ENCODE measurements at places on chromosomes 1 and 21. TPM values are rescaled to one million over a fixed set of nuclear protein-coding genes. Genes with fewer than 3 reads are reported as not detected.

Gene ZBTB8B
- total RNA-seq, result 0.06 TPM

Gene VSIG8
- not detected for total RNA-seq

Gene TRIM67
- total RNA-seq, result 0.06 TPM

Gene TMEM54
- 4.8 TPM for total RNA-seq

Gene CNIH3
- total RNA-seq, result 3.8 TPM

Gene CHODL
- total RNA-seq, result 0.26 TPM

- no peaks in the 10 kb centered on the region for H3K27me3 ChIP-seq
- no peak for DNase-seq
- H3K4me1 ChIP-seq, result no peaks in the 10 kb centered on the region
Measured at GRCh38 chr1:230788561-230789275, 41.5 kb downstream of the CAPN9 start.

GRCh38 chr1:86948212-86948611 lies 33.8 kb downstream of the HS2ST1 start:
- H3K4me1 ChIP-seq, result peaks cover 3% of the 10 kb centered on the region
- H3K27ac ChIP-seq, result no peak overlapping the region
- H3K36me3 ChIP-seq, result no peaks in the 10 kb centered on the region
- DNase-seq, result no peak

GRCh38 chr1:58062635-58063034 lies 483.9 kb downstream of the OMA1 start:
- H3K36me3 ChIP-seq, result no peaks in the 10 kb centered on the region
- no peak for DNase-seq
- no peak overlapping the region for H3K4me3 ChIP-seq
- no peak overlapping the region for H3K27ac ChIP-seq

GRCh38 chr1:108749081-108749480 lies 2.6 kb downstream of the STXBP3 start:
- H3K36me3 ChIP-seq, result peaks cover 6% of the 10 kb centered on the region
- no peak overlapping the region for H3K27ac ChIP-seq
- H3K27me3 ChIP-seq, result no peaks in the 10 kb centered on the region
- peaks cover 5% of the 10 kb centered on the region for H3K4me1 ChIP-seq

DNA sequence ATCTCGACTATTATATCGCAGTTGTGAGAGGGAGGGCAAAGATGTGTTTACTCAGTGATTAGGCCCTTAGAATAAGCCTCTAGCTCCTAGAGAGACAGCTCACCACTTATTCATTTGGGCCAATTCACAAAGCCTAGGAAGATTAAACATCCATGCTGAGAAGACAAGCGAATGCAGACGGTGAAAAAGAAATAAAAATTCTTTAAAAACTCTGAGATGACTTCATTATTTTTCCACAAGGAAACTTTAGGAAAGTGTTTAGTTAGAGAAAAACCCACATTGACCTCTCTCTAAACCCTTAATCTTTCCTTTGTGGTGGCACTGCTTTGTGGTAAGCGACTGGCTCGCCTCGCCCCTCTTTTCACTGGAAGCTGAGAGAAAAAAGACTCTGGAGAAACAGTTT lies 146.8 kb upstream of the DMRTA2 start:
- H3K27me3 ChIP-seq, result no peaks in the 10 kb centered on the region
- no peak overlapping the region for H3K27ac ChIP-seq
- H3K36me3 ChIP-seq, result peaks cover 5% of the 10 kb centered on the region
- DNase-seq, result no peak

- no peaks in the 10 kb centered on the region for H3K4me1 ChIP-seq
- H3K4me3 ChIP-seq, result no peak overlapping the region
- peak; percentile 55 for DNase-seq
- no peak overlapping the region for H3K27ac ChIP-seq
- no peaks in the 10 kb centered on the region for H3K36me3 ChIP-seq
Measured at GRCh38 chr1:91278754-91279153, 125.9 kb downstream of the HFM1 start.

GRCh38 chr1:18711536-18712251 lies 81.0 kb downstream of the PAX7 start:
- H3K4me3 ChIP-seq, result no peak overlapping the region
- H3K27ac ChIP-seq, result no peak overlapping the region
- peaks cover 28% of the 10 kb centered on the region for H3K4me1 ChIP-seq
- no peak for DNase-seq
- peaks cover 2% of the 10 kb centered on the region for H3K36me3 ChIP-seq

DNA sequence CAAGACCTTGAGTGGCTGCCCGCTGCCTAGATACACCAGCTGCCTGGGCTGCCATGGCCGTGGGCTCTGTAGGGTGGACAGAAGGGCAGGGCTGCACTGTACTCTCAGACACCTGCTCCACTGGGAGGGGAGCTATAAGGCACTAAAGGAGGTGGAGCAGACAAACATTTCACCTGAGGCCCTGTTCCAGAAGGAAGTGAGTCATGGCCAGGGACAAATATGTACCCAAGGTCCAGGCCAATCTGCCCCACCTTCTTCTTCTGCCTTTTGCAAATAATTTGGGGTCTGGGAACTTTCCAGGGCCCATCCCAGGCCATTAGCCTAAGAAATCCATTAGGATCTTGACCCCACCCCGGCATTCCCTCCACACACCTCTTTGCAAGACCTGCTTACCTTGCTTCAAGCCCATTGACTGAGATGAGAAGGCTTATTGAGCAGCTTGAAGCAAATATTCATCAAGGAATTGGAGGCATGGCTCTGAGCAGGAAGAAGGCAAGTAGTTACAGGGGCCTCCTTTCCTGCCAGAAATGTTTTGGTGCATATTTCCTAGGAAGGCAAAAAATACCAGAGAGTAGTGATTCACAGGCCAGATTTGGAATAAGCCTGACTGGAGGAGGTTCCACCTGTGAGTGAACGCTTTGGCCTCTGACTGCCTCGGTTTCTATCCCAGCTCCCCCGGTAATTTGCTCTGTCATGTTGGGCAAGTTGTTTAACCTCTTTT lies at the start of gene CAPN8:
CAPN8 (minus strand) TSS at position 110 of the 721 bp plus-strand sequence; CDS start at position 55, 55 bp downstream.
- DNase-seq, result no peak
- H3K27me3 ChIP-seq, result peaks cover 8% of the 10 kb centered on the region
- H3K4me1 ChIP-seq, result no peaks in the 10 kb centered on the region
- H3K36me3 ChIP-seq, result no peaks in the 10 kb centered on the region
- no peak within 1 kb of the TSS for H3K27ac ChIP-seq
- no peak within 1 kb of the TSS for H3K4me3 ChIP-seq

GRCh38 chr1:19764848-19765247 lies 34.9 kb downstream of the TMCO4 start:
- no peaks in the 10 kb centered on the region for H3K27me3 ChIP-seq
- no peaks in the 10 kb centered on the region for H3K36me3 ChIP-seq
- DNase-seq, result no peak
- H3K27ac ChIP-seq, result peak overlapping the region; percentile 73

GRCh38 chr1:87093286-87093685 lies 178.9 kb downstream of the HS2ST1 start:
- peaks cover 16% of the 10 kb centered on the region for H3K4me1 ChIP-seq
- H3K36me3 ChIP-seq, result no peaks in the 10 kb centered on the region
- H3K4me3 ChIP-seq, result no peak overlapping the region
- H3K27ac ChIP-seq, result no peak overlapping the region
- DNase-seq, result peak; percentile 18

- H3K4me1 ChIP-seq, result peaks cover 53% of the 10 kb centered on the region
- H3K36me3 ChIP-seq, result no peaks in the 10 kb centered on the region
- no peak overlapping the region for H3K4me3 ChIP-seq
- peak overlapping the region; percentile 41 for H3K27ac ChIP-seq
Measured at GRCh38 chr1:2294033-2294724, 66.1 kb downstream of the SKI start.

DNA sequence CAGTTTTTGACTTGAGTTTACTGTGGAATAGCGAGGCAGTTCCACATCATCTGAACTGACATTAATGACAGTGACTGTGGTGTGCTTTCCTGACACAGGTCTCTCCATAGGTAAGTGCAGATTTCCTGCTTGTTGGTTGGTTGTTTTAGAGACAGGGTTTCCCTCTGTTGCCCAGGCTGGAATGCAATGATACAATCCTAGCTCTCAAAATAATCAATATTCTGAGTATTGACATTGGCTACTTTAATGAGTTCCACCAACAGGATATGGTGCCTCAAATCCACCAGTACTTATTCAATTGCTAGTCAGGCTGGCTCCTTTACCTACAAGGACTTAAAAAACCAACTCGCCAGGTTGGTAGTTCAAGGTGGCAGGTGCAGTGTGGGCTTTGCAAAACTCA lies 63.8 kb downstream of the CLSTN1 start:
- H3K27me3 ChIP-seq, result no peaks in the 10 kb centered on the region
- H3K36me3 ChIP-seq, result no peaks in the 10 kb centered on the region
- no peak overlapping the region for H3K4me3 ChIP-seq
- no peak overlapping the region for H3K27ac ChIP-seq
- no peaks in the 10 kb centered on the region for H3K4me1 ChIP-seq
- DNase-seq, result no peak

DNA sequence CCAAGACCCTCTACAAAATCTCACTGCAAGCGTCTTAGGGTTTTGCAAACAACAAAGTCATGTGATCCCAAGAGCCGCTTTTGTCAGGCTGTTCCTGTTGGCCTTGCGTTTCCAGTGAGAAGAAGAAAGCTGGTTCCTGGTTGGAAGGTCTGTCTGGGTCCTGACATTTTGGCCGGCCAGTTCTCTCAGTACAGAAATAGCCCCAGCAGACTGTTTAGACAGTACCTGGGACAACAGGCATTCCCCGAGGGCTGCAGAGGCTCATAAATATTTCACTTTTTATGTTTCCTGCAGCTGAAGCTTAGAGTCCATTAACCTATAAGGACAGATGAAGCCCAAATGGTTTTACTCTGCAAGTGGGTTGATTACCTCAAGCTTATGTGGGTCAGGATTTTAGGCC lies 8.6 kb downstream of the GPR137B start:
- DNase-seq, result no peak
- no peaks in the 10 kb centered on the region for H3K4me1 ChIP-seq
- H3K27ac ChIP-seq, result no peak overlapping the region
- no peaks in the 10 kb centered on the region for H3K27me3 ChIP-seq
- no peaks in the 10 kb centered on the region for H3K36me3 ChIP-seq
- no peak overlapping the region for H3K4me3 ChIP-seq

DNA sequence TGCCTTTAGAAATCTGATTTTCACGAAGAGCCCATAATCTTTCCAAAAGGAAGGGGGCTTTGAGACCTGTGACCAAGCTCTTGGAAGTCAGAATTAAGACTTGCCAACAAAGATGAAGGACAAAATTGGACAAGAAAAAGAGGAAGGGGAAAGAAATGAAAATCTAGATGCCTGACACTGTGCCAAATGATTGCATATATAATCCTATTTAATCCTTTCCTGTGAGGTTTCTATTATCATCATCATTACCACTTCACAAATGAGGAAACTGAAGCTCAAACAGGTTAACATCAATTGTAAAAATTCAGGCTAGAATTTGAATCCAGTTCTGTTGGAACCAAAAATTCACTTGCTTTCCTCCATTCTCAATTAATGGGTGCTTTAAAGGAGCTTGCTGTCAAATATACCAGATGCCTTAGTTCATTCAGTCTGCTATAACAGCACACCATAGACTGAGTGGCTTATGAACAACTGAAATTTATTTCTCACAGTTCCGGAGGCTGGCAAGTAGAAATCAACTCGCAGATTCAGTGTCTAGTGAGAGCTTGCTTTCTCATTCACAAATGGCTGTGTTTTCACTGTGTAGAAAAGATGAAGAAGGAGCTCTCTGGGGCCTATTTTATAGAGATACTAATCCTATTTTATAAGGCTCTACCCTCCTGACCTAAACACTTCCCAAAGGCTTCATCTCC lies 197.5 kb upstream of the ST6GALNAC5 start:
- H3K27ac ChIP-seq, result no peak overlapping the region
- no peaks in the 10 kb centered on the region for H3K27me3 ChIP-seq
- H3K4me3 ChIP-seq, result no peak overlapping the region

GRCh38 chr1:54973205-54973921 lies 7.1 kb upstream of the TMEM61 start:
- H3K27me3 ChIP-seq, result no peaks in the 10 kb centered on the region
- no peak overlapping the region for H3K4me3 ChIP-seq
- H3K4me1 ChIP-seq, result peaks cover 6% of the 10 kb centered on the region
- peak; percentile 33 for DNase-seq
- H3K36me3 ChIP-seq, result no peaks in the 10 kb centered on the region

DNA sequence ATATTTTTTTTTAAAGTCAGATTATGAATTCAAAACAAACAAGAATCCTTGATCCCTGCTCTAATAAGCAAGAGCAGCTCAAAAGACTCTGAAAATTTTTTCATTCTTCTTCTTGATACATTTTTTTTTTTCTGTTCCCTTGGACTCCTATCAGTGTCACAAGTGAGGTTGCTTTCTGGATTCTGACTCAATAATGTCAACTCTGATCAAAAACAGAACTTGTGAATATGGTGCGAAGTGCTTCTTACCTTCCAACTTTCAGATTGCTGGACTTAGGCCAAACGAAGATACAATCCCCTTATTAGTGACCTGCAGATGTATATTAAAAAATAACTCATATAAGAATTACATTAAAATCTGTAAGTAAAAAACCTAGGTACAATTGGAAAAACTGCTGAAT lies 136.1 kb downstream of the GPATCH2 start:
- no peak overlapping the region for H3K4me3 ChIP-seq
- no peaks in the 10 kb centered on the region for H3K36me3 ChIP-seq
- no peaks in the 10 kb centered on the region for H3K4me1 ChIP-seq
- H3K27me3 ChIP-seq, result no peaks in the 10 kb centered on the region

DNA sequence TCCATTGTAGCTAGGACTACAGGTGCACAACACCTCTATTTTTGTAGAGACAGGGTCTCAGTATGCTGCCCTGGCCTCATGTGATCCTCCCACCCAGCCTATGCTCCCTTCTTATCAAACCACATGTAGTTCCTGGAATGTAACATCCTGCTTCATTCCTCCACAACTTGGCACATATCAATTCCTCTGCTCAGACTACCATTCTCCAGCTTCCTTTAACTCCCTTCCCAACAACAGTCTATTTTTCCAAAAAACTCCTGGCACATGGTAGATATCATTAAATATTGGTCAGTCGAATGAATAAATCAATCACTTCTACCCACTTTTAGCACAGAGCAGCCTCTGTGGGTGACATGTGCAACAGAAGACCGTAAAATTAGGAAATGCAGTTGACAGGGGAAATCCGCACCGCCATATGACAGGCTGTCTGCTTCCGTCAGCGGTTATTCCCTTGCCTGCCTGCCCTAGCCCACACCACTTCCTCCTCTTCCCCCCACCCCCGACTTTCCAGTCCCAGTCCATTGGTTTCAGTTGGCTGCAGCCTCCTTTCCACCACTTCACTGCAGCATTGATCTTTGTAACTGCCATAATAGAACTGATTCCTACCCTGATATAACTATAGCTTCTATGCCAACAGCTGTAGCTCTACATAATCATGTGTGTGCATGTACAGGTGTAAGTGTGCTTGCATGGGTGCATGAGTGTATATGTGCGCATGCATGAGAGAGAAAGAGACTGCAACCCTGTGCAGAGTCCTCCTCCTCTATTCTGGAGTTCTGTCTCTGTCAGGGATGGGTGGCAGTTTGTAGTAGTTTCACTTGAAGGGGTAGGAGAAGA lies 6.8 kb upstream of the AKR1A1 start:
- no peak for DNase-seq
- no peak overlapping the region for H3K4me3 ChIP-seq
- H3K36me3 ChIP-seq, result no peaks in the 10 kb centered on the region
- H3K4me1 ChIP-seq, result no peaks in the 10 kb centered on the region

GRCh38 chr21:45152265-45152746 lies 77.9 kb downstream of the ADARB1 start:
- no peaks in the 10 kb centered on the region for H3K27me3 ChIP-seq
- no peaks in the 10 kb centered on the region for H3K36me3 ChIP-seq
- peak; percentile 72 for DNase-seq

GRCh38 chr1:74775735-74776134 lies 42.8 kb downstream of the TYW3 start:
- H3K36me3 ChIP-seq, result no peaks in the 10 kb centered on the region
- H3K4me1 ChIP-seq, result no peaks in the 10 kb centered on the region
- H3K4me3 ChIP-seq, result no peak overlapping the region

- no peaks in the 10 kb centered on the region for H3K36me3 ChIP-seq
- no peak for DNase-seq
- H3K4me3 ChIP-seq, result no peak overlapping the region
- no peaks in the 10 kb centered on the region for H3K27me3 ChIP-seq
Measured at GRCh38 chr1:227849251-227849650, 33.8 kb downstream of the PRSS38 start.
